ENCODE measurements at places on chromosomes 11 and 22. TPM values are rescaled to one million over a fixed set of nuclear protein-coding genes. Genes with fewer than 3 reads are reported as not detected.

DNA sequence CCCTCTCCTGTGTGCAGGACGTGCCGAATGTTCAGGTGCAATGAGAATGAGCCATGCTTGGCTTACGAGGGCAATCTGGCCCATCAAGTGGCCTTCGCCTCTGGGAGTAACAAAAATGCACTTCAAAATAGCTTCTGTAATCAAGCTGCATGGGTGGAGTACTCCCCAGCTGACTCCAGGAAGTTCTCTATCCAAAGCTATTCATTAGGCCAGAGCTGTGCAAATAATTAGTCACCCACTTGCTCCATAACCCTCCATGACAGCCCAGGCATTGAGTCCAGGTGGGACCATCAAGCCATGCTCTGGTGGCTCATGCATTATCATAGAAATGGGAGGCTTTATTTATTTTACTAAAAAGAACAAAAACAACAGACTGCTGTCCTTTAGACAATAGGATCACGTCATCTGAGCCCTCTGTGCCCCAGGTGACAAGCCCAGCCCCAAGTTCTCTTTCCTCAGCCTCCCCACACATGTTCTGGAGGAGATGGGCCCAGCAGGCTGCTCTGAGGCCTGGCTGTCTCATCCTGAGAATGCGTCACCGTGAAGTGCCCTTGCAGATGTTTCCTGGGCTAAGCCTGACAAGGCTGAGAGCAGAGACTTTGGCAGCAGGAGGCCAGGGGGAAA, 244.7 kb downstream of the ETS1 start:
- no peaks in the 10 kb centered on the region for H3K27me3 ChIP-seq
- no peak for DNase-seq
- no peak overlapping the region for H3K4me3 ChIP-seq
- no peaks in the 10 kb centered on the region for H3K36me3 ChIP-seq
- H3K27ac ChIP-seq = no peak overlapping the region

DNA sequence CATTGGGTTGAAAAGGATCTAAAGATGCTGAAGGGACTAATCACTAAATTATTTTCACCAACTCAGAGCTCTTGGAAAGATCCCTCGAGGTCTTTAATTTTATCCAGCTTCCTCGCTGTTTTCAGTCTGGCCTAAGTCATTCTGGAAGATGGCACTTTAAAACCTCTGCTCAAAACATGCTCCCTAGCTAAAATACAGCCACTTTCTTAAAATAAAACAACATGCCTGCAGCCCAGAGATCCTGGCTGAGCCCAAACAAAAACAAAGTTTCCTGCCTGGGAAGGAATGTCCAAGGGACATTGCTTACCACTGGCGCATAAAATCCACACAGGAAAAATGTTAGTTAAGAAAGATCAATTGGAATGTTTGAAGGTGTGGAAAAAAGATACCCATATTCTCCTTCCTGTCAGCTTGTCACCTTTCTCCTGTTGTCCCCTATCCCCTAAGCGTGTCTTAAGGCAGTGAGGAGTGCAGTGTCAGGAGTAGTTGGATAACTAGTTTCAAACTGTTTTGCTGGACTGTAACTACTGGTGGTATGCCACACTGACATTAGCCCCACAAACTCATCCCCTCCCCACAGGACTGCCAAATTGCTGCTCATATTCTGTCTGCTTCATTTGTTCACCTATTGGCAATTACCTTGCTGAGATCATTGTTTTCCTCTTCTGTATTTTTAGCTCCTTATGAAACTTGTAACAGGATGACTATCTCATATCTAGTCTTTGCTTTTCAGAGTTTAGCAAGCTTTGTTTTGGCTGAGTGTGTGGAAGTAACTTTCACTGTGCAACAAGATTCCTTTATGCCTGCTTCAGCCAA, 108.3 kb upstream of the SESN3 start:
- H3K36me3 ChIP-seq = no peaks in the 10 kb centered on the region
- no peak overlapping the region for H3K4me3 ChIP-seq
- H3K4me1 ChIP-seq = peaks cover 5% of the 10 kb centered on the region
- DNase-seq = no peak

DNA sequence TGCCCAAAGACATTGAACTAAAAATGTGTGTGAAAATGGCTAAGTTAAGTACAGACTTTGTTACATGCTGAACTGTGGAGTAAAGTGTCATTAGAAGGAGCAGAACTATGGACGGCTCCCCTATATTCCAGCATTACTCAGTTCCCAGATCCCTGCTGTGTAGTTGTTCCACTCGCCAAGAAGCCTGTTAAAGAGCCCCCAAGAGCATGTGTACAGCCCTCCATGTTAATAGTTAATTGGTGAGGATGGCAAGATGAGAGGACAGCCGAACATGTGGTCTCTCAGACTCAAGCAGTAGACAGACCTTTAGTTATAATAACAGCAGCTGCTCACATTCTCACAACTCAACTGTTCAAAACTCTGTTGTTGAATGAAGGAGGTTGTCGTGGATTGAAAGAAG, 127.4 kb downstream of the ELP4 start:
- H3K36me3 ChIP-seq = no peaks in the 10 kb centered on the region
- H3K27me3 ChIP-seq = no peaks in the 10 kb centered on the region
- H3K4me3 ChIP-seq = no peak overlapping the region
- H3K4me1 ChIP-seq = no peaks in the 10 kb centered on the region

GRCh38 chr11:45684440-45684839, 19.0 kb upstream of the CHST1 start:
- no peak overlapping the region for H3K27ac ChIP-seq
- no peak overlapping the region for H3K4me3 ChIP-seq
- H3K4me1 ChIP-seq = no peaks in the 10 kb centered on the region
- DNase-seq = peak; percentile 19

DNA sequence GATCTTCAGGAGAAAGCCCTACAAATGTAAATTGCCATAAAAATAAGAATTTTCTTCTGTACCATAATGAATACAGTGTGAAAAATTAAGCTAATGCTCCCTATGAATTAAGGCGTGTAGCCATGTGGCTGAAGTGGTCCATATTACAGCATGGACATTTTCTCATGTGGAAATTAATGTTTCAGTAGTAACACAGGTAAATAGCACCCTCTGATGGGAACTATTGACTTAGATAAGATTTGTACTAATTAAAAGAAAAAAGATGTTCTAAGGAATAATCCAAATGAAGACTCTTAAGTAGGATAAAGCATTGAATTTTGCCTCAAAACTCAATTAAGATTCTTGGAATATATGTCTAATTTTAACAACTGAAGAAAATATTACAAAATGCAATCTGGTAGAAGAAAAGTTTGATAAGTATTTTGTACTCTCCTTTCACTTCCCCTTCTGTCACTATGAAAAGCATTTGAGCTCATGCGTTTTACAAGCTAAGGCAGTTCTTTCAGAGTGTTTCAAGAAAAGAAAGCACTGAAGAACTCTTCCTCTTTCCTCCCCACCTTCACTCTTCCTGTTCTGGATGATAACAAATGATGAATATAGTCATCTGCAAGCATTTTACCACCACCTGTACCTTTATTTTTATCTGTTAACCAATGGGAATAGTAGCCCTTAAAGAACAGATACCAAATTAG, 9.9 kb upstream of the OR8D2 start:
- no peaks in the 10 kb centered on the region for H3K27me3 ChIP-seq
- DNase-seq = no peak
- no peaks in the 10 kb centered on the region for H3K36me3 ChIP-seq
- H3K4me1 ChIP-seq = no peaks in the 10 kb centered on the region

DNA sequence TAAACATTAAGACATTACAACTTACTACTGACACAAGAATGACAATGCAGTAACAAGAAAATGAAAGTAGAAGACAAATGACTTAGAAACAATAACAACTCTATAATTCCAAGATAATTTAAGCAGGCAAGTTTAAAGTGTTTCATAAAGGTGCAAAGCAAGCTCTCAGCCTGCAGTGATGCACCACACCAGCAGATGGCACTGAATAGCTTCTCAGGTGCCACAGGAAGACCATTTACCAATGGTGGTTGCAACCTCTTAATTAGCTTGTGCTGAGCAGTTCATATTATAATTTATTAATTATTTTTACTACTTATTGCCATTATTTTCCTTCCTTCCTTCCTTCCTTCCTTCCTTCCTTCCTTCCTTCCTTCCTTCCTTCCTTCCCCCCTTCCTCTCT, 60.6 kb downstream of the NXPE2 start:
- no peak for DNase-seq
- H3K27me3 ChIP-seq = no peaks in the 10 kb centered on the region
- no peak overlapping the region for H3K27ac ChIP-seq
- no peak overlapping the region for H3K4me3 ChIP-seq
- H3K36me3 ChIP-seq = no peaks in the 10 kb centered on the region

DNA sequence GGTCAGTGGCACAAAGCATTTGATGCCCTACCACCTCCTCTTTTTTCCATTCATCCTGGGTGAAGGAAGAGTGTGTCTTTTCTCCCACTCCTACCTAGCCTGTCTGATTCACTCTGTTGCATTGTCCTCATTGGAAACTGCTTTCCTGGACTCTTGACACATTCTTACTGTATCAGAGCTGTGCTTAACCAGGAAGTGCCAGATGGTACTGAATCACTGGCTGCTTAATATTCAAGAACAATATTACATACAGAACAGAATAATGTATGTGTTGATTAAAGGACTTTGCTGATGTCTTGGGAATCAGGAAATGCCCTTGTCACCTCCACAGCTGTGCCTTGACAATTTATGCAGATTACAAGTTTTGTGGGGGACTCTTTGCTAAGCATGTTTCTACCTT, 44.4 kb downstream of the SVIP start:
- no peaks in the 10 kb centered on the region for H3K4me1 ChIP-seq
- DNase-seq = no peak
- H3K4me3 ChIP-seq = no peak overlapping the region
- H3K36me3 ChIP-seq = no peaks in the 10 kb centered on the region

GRCh38 chr11:123405123-123405592, 24.9 kb upstream of the GRAMD1B start:
- no peaks in the 10 kb centered on the region for H3K27me3 ChIP-seq
- no peaks in the 10 kb centered on the region for H3K36me3 ChIP-seq
- H3K4me1 ChIP-seq = no peaks in the 10 kb centered on the region
- no peak for DNase-seq

GRCh38 chr11:24060125-24060524, 436.7 kb upstream of the LUZP2 start:
- H3K4me3 ChIP-seq = no peak overlapping the region
- H3K27me3 ChIP-seq = no peaks in the 10 kb centered on the region
- H3K4me1 ChIP-seq = no peaks in the 10 kb centered on the region
- H3K36me3 ChIP-seq = no peaks in the 10 kb centered on the region
- no peak for DNase-seq

DNA sequence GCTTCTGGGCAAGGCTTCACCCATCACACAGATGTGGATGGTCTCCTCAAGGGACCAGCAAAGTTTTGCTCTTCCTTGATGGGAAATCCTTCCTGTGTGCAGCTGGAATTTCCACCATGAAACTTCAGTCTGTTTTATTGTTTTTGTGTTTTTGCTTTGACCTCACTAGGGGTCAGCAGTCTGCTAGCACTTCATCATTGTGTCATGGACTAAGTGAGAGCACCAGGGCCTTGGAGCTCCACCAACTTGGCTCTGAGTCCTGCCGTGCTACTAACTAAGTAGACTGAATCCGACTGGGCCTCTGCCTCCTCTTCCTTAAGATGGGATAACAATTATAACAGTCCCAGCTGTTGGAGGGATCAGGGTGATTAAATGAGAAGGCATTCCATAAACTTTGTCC, 305.8 kb upstream of the NCAM1 start:
- no peaks in the 10 kb centered on the region for H3K36me3 ChIP-seq
- peak; percentile 81 for DNase-seq
- no peaks in the 10 kb centered on the region for H3K4me1 ChIP-seq
- H3K27me3 ChIP-seq = no peaks in the 10 kb centered on the region

GRCh38 chr11:22433094-22433455, 94.9 kb downstream of the SLC17A6 start:
- no peak overlapping the region for H3K27ac ChIP-seq
- no peaks in the 10 kb centered on the region for H3K4me1 ChIP-seq
- H3K27me3 ChIP-seq = no peaks in the 10 kb centered on the region
- H3K4me3 ChIP-seq = no peak overlapping the region

- H3K27ac ChIP-seq = no peak overlapping the region
- H3K27me3 ChIP-seq = no peaks in the 10 kb centered on the region
- H3K36me3 ChIP-seq = no peaks in the 10 kb centered on the region
- H3K4me3 ChIP-seq = no peak overlapping the region
- no peaks in the 10 kb centered on the region for H3K4me1 ChIP-seq
These were observed 9.3 kb downstream of the CELSR1 start for GRCh38 chr22:46528121-46528610.

DNA sequence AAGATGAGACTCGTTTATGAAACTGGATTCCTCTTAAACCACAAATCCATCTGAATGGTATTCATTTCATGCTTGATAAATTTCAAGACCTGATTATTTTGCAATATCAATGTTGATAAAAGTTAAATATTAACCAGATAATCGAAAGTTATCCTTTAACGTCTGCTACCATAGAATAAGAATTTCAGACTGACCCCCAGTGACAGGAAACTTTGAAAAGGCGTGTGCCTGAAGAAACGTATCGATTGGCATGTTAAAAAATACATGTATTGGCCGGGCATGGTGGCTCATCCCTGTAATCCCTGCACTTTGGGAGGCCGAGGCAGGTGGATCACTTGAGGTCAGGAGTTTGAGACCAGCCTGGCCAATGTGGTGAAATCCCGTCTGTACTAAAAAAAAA, 13.9 kb downstream of the SCGB1A1 start:
- no peaks in the 10 kb centered on the region for H3K27me3 ChIP-seq
- H3K27ac ChIP-seq = no peak overlapping the region
- no peaks in the 10 kb centered on the region for H3K36me3 ChIP-seq

DNA sequence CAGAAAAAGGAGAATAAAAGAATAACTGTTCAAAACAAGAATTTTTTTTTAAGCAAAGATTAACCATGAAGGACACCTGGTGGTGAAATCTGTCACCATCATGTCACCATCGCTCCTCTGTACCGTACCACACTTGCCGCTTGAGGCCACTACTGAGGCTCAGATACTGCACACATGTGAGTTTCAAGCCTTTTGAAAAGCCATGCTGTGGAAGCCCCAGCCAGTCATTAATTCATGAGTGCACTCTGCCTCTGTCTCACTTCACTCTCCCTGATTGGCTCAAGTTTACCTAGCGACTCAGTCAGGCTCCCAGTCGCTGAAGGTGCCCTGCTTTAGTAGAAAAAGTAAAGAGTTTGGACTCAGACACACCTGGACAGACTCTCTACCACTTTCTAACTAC, 6.6 kb upstream of the MS4A12 start:
- no peaks in the 10 kb centered on the region for H3K4me1 ChIP-seq
- H3K4me3 ChIP-seq = no peak overlapping the region
- H3K27ac ChIP-seq = no peak overlapping the region
- no peak for DNase-seq
- H3K36me3 ChIP-seq = no peaks in the 10 kb centered on the region

- no peaks in the 10 kb centered on the region for H3K27me3 ChIP-seq
- H3K27ac ChIP-seq = no peak overlapping the region
- DNase-seq = no peak
- no peaks in the 10 kb centered on the region for H3K4me1 ChIP-seq
- no peaks in the 10 kb centered on the region for H3K36me3 ChIP-seq
These were observed 25.9 kb downstream of the PTDSS2 start for GRCh38 chr11:475941-476340.

ACR gene
- total RNA-seq = 1.8 TPM

ADM2 gene
- total RNA-seq = 0.54 TPM

HBG1 gene
- not detected for total RNA-seq

TNNI2 gene
- 2.2 TPM for total RNA-seq

All from aorta (tissue), 5 donors.